ENCODE measurements at places on chromosomes 2 and 18. TPM values are rescaled to one million over a fixed set of nuclear protein-coding genes. Genes with fewer than 3 reads are reported as not detected.

DNAH7 gene
- total RNA-seq: 2.6 TPM

- DNase-seq: no peak
Observed at GRCh38 chr2:70261501-70261900, 3.6 kb downstream of the PCYOX1 start.

DNA sequence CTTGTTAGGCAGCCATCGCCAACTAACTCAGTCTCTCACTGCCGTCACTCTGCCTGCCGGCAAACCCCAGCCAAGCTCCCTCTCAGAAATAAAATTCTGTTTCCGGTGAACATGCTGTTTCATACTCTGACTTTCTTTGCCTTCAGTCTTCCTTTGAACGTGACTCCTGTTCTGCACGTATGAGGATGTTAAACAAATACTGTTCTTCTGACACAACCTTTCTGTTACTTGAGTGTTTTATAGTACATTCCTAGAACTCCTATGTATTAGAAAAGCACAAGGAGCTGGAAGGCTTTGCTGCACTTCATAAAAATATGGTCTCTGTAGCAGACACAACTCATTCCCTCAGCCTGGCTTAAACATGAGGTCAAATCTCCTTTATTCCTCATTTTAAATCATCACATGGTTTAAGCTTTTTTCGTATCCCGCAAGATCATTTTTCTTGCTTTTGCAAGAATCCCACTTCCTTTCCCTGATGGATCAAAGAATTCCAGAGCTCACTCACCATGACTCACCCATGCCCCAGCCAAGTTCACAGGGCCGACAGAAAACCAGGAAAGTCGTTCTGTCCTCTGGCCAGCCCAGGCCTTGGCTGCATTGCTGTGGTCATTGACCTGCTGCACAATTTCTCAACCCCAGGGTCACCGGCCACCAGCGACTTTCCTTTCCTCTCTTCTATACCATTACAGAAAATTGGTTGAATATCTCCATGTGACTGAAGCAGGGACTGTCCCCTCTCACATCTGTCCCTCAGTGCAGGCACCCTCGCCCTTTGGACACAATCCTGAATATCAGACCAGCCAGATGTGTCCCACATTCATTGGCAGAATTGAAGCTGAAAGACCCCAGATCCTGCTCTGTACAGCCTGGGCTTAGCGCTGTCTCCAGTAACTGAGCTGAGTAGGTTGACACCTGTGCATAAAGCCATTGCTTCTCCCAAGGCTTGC lies 183.1 kb upstream of the ARL4C start:
- DNase-seq: peak; percentile 99

KCNG3 gene
- total RNA-seq: not detected

DNA sequence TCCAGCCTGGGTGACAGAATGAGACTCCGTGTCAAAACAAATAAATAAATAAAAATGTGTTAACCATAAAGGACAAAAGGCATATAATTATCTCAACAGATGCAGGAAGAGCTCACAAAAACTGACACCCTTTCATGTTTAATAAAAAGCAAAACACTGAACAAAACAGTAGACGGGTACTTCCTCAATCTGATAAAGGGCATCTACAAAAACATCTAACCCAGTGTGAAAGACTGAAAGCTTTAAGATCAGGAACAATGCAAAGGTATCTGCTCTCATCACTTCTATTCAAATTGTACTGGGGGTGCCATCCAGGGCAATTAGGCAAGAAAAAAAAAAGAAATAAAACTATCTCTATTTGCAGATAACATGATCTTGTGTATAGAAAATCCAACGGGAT lies 11.7 kb upstream of the NCL start:
- no peak for DNase-seq

DNA sequence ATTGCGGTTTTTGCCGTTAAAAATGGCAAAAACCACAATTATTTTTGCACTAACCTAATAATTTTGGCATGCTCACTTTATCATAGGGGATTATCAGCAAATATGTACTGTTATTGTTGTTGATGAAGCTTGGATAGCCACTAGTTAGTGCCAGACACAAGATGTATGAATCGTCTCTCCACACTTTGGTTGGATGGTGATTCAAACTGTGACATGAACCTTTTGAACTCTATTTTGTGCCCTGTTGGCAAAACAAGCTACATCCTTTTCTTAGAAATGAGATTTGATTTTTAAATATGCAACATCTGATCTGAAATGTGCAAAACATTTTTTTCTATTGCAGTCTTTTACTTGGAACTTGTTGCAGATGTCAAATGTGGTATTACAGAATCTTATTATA lies 48.8 kb upstream of the DTNB start:
- DNase-seq: no peak

DNA sequence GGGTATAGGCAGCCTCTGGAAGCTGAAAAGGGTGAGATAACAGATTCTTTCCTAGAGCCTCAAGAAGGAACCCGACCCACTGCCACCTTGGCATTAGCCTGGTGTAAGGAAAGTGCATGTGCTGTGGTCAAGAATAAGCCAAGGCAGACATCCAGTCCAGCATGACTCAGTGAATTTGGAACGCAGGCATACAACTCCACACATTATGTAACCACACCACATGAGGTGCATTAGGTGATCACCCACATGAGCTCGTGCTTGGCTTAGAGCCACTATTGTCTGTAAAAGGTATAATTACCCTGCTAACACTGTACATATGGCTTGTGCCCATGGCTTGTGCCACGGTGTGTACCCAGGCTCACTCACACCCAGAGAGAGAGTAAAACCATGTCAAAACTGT lies 583.7 kb upstream of the HNMT start:
- no peak for DNase-seq

DNA sequence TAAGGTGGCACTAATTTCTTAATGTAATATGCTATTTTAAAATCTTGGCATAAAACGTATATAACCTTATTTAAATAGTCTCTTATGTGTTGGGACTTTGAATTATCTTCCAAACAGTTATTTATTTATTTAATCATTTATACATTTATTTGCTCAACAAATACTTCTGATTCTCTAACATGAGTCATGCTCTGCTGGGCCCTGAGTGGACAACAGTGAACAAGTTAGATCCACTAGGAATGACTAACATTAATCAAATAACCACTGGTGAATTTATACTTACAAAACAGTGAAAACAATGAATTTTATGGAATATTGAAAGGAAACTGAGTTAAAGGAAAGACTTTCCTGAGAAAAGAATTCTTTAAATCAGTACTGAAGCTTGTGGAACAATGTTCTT lies 1257.2 kb upstream of the CHAC2 start:
- DNase-seq: no peak

- DNase-seq: no peak
Observed at GRCh38 chr2:85929096-85930050, 40.6 kb upstream of the ST3GAL5 start.

RAPGEF4 gene
- 1.3 TPM for total RNA-seq

- no peak for DNase-seq
Observed at GRCh38 chr2:158513841-158514240, 57.1 kb downstream of the PKP4 start.

DNA sequence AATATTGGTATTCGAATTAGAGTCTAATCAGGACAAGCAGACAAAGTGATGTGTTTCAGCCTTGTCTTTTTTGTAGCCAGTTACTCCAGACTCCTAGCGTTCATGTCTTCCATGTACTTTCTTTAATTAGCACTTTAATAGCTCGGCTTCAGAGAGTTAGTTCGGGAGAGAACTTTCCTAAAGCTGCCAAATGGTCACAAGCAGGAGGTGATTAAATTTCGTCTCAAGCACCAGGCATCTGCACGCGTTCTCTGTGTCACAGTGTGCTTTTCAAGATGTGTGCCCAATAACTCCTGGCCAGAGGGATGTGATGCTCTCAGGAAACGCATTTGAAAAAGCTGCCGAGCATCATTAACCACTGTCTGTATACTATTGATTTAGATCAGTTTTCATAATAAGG lies 790.8 kb downstream of the SOCS6 start:
- DNase-seq: no peak

DNA sequence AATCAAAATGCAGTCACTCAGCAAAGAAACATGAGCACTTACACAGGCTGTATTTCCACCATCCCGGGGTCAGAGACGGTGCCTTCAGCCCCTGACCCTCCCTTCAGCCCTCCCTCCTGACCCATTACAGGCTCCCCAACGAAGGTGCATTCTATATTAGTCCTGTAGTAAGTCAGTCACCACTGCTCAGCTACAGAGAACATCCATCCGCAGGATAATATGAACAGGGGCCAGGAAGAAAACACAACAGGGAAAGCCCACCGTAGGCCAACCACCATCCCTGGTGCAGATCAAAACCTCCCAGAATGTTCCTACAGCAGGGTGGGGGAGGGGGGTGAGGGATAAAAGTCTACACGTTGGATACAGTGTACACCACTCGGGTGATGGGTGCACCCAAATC lies 15.1 kb downstream of the PXDN start:
- no peak for DNase-seq
